ENCODE measurements at places on chromosomes 2 and 18.

- DNase-seq, result no peak
Observed at GRCh38 chr2:72846171-72847095, 20.6 kb upstream of the EXOC6B start.

DNA sequence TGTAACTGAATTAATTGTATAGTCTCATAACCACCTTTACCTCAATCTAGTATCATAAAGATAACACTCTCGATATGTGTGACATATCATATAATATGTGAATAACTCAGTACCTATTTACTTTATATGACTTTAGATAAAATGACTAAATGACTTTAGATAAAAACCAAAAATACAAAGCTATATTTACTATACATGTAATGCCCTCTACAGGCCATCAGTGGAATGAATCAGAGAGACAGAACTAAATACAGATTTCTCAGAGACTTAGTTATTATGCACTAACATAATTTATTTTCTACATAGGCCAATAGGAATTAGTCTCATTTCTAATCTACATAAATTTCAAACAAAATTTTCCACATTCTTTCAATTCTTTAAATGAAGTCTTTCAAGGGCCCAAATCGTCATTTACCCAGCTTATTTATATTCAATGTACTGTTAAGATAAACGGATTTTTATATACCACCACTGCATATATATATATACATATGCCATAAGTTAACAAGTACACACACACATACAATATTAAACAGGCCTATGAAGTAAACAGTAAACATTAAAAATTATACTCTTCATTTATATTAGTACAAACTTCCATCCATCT is 219.9 kb downstream of the EXOC6B start:
- peak; percentile 44 for DNase-seq

DNA sequence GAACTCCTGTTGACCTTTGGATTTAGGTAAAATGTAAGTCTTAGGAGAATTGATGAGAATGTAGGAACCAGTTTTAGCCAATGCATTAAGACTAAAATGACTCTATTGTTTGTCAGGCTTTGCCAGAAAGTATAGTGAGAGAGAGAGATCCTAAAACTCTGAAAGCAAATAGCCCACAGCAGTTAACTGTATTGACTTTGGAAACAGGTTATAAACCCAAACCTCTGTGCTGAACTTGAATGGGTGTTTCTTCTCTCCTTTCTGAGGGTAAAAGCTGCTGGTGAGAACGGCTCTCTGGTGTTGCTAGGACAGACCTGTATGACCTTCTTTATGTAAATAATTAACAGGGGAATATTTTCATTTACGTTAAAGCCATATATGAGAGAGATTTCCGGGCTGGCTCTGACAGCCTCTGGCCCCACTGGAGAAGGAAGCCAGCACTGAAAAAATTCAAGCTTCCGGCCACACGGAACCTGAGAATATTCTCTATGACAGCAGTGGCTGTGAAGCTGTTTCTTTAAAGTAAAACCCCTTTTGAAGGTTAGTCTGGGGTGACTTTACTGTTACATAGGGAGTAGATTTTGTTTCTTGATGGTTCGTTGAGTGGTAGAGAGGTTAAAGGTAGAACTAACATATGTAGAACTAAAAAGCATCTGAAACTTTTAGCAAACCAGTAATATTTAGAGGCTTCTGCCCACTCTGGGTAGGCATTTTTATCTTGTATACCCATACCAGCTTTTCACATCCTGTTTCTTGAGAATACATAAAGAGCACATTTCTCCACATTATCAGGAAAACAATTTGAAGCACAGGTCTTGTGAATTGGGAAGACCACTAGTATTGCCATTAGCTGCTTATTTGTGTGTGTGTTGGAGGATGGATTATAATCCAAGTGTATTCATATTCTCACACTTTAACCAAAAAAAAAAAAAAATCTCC is 123.8 kb downstream of the SPTBN1 start:
- DNase-seq, result peak; percentile 69

- DNase-seq, result peak; percentile 85
Observed at GRCh38 chr2:3651691-3652648, 6.0 kb upstream of the ALLC start.

DNA sequence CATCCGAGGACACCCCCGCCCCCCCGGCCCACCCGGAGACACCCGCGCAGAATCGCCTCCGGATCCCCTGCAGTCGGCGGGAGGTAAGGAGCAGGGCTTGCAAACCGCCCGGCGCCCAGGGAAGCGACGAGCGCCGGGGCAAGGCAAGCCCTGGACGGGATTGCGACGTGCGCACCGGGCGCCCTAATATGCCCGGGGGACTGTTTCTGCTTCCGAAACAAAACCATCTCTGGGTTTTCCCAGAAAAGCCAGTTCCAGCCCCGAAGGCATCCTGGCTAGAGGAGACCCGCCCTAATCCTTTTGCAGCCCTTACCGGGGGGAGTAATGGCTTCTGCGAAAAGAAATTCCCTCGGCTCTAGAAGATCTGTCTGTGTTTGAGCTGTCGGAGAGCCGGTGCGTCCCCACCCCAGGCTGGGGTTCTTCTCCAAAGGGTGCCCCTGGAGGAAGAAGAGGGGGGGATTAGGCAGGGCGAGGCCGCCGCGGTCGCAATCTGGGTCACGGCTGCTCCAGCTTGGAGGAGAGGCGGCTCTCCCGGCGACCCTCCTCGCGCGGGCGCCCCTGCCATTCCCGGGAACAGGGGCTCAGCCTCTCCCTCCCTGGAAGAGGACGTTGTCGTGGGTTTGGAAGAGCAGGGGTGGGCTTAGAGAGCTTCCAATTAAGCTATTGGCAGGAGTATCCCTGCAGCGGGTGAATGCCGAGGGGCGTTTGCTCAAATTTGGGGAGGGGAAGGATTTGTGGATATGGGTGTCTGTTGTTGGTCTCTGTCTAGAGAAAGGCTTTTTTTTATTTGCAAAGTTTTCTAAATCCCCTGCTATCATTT is 521 bp downstream of the MYCN start:
- DNase-seq, result no peak

DNA sequence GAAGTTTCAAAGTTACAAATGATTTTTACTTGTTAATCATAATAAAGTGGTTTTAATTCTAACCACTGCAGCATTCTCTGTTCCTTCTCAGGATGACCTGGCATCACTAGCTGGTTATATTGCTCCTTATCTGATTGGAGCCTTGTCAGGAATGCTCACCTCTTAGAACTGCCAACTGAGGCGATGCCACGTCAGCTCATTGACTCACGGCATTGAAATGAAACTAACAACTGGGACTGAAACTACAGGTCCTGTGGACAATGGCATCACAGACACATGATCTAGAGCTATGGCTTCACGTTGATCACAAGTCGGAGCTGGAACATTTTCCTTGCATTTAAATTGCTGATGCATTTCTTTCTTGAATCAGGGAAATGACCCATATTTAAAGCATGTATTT is 54.9 kb upstream of the MAP2 start:
- no peak for DNase-seq

GRCh38 chr18:36460854-36461253 is 163.3 kb downstream of the FHOD3 start:
- DNase-seq, result no peak
